ENCODE measurements at places on chromosomes 1 and 21.
A peak's percentile ranks its signal among the peaks of the same experiment; 100 is the strongest.

DNA sequence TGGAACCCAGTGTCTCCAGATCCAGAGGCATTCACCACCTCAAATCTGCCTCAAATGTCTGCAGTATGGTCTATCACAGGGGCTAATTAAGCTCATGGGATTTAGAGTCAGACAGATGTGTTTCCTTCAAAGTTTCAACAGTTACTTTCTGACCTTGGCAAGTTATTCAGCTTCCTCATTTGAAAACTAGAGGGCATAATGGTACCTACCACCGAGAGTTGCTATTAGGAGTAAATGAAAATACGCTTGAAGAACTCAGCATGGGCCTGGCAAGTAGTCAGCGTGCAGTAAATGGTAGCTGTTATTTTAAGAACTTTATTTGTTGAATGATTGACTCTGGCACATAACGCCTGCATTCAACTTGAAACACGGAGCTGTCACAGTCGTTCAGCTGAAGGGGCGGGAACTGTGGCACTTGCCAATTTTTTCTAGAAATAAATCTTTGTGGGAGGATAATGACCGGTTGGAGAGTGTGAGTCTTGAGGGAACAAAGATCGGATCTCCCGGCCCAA lies 1.2 kb upstream of the CAP1 start:
- no peak for DNase-seq

DNA sequence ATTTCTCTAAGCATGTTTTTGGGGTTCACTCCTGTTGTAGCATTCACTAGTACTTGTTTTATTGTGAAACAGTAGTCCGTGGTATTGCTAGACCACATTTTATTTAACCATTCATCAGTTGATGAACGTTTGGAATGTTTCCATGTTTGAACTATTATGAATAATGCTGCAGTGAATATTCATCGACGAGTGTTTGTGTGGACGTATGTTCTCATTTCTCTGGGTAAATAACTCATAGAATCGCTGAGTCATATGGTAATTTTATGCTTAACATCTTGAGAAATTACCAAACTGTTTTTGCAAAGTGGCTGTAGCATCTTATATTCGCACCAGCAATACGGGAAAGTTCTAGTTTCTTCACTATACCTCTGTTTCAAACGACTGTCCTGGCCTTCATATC lies 28.0 kb upstream of the KAZN start:
- DNase-seq: no peak

DNA sequence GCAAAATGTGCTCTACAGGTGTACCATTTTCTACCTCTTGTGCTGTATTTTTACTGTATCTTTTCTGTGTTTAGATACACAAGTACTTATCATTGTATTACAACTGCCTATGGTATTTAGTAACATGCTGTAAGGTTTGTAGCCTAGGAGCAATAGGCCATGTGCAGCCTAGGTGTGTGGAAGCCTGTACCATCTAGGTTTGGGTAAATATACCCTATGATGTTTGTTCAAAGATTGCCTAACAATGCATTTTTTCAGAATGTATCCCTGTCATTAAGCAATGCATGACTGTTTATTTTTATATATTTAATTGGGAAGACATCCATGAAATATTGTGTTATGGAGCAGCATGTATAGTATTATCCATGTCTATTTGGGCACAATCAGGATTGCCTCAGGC lies 11.0 kb downstream of the ETV3L start:
- DNase-seq: no peak

- peak; percentile 42 for DNase-seq
These were observed 43.8 kb upstream of the LBR start for GRCh38 chr1:225471453-225472301.

- DNase-seq: no peak
These were observed 2.6 kb downstream of the GLRX2 start for GRCh38 chr1:193102662-193103061.

DNA sequence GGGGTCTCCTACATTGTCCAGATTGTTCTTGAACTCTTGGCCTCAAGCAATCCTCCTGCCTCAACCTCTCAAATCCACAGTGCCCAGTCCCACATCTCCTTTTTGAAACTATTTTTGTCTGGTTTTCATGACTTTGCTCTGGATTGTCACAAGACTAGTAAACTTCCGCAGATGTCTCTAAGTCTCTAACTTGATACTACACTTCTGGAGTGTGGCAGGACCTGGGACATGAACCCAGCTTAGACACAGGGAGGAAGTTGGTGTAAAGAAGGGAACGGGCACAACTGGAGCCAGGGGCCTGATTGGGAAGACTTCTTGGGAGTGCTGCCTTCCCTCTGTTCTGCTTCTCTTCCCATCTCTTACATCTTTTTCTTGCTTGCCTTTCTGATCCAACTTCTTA lies 16.2 kb upstream of the DISC1 start:
- DNase-seq: no peak

DNA sequence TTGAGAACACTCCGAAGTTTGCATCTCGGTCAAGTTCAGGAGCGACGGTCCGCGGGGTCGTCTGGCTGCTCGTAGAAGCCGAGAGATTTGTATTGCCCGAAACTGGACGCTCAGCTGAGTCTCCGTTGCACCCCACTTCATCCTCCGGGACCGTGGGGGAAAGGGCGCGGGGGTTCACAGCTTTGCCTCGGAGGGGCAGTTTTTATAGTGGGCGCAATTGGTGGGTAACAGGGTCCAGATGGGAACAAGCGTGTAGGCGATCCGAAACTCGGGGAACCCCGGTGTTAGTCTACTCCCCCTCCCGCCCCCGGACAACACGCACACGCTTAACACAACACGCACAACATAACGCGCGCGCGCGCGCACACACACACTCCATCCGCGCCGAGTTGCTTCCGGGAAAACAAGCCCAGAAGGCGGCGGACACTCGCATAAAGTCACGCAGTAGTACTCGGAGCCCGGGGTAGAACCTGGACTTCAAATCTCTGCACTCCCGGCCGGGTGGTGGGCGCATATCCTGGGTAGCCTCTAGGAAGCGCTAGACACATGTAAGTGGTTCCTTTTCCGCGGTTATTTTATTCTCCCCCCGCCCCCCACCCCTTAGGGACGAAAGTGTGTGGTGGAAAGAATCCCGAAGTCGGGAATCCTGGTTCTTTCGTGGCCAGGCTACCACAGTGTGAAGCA lies 1.1 kb upstream of the JUN start:
- DNase-seq: peak; percentile 72

DNA sequence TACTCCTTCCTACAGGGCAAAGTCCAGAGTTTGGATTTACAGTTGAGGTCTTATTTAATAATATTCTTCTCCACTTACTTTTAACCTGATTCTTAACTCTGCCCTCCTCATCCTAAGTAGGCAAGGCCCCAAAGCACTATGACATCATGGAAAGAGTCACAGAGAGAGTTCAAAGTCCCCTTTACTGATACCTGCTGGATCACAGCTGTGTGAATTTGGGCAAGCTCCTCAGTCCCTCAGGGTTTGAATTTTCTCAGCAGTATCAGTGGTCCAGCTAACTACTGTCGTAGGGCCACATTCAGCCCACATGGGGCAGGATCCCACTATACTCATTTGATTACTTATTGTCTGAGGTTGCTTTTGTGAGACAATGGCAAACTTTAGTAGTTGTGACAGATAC lies 16.0 kb downstream of the TYW3 start:
- no peak for DNase-seq

DNA sequence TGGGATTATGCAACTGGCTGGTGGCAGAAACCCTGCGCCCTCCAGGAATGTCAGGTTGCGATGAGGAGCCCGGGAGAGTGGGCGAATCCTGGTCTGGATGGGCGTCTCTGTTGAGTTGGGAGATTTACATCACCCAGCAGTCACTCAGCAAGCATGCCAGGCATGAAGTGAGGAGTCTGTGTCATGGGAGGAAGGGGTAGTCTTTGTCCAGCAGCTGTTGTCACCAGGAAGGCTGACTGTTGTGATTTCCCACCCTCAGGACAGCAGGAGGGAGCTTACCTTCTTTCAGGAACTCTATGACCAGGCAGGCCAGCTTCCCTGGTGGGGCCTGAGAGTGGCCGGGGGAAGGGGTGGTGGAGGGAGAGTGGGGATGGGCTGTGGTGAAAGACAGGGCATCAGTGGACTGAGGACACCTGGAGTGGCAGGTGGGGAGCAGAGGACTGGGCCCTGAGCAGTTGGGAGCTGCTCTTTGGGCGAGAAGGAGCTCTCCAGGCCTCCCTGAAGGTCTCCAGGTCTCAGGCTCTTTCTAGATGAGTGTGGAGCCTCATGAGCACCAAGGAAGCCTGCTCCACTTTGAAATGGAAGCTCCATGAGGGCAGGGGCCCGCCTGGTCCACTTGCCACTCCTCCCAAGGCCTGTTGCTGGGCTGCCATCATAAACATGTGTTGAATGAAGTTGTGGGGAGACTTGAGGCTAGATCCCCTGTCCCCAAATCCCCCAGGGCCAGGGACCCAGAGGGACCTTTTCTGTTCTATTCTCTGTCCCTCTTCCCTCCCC lies 21.3 kb upstream of the PKP1 start:
- DNase-seq: no peak

- no peak for DNase-seq
These were observed 8.5 kb downstream of the PDZK1IP1 start for GRCh38 chr1:47181095-47181954.

- no peak for DNase-seq
These were observed 22.0 kb downstream of the GNAI3 start for GRCh38 chr1:109570414-109570813.

DNA sequence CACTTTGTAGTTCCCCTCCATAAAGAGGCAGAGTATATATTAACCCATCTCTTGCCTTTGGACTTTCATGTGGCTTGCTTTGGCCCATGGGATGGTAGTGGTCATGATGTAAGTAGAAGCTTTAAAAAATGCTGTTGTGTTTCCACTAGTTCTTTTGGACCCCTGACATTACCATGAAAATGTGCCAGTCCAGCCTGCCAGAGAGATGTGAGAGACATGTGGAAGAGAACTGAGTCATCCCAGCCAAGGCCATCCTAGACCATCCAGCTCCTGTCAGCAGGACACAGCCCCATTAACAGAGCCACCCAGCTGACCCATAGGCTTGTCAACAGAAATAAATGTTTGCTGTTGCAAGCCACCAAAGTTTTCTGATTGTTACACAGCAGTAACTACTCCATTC lies 3.9 kb upstream of the CD101 start:
- DNase-seq: no peak

DNA sequence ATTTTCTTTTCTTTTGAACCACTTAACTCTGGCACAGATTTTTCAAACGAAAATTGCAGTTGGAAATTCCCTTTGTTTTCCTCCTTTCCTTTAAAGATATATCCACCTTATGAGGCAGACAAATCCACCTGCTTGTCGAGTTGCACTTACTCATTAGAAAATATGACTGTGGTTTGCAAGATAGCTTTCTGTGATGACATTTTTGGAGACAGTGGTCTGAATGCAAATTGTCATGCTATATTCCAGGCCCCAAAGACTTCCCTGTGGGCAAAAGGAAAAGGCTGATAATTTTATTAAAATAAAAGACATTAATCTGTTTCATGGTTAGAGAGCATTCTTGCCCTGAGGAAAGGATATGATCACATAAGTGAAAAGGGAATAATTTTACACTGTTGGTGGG lies 120.6 kb downstream of the TNFSF18 start:
- no peak for DNase-seq

GRCh38 chr1:94654459-94654858 lies 112.9 kb upstream of the F3 start:
- DNase-seq: no peak

DNA sequence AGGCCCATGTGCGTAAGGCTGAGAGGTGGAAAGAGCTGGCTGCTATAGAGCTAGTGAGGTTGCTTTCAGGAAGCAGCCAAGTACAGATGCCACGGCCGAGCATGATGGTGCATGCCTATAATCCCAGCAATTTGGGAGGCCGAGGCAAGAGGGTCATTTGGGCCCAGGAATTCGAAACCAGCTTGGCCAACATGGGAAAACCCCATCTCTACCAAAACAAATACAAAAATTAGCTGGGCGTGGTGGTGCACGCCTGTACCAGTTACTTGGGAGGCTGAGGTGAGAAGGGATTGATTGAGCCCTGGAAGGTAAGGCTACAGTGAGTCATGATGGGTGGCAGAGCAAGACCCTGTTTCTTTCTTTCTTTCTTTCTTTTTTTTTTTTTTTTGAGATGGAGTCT lies 2.7 kb downstream of the CCDC24 start:
- DNase-seq: no peak

Measured in H1 (cell line).